ENCODE measurements at places on chromosomes 11 and 22. TPM values are rescaled to one million over a fixed set of nuclear protein-coding genes. Genes with fewer than 3 reads are reported as not detected.

DNA sequence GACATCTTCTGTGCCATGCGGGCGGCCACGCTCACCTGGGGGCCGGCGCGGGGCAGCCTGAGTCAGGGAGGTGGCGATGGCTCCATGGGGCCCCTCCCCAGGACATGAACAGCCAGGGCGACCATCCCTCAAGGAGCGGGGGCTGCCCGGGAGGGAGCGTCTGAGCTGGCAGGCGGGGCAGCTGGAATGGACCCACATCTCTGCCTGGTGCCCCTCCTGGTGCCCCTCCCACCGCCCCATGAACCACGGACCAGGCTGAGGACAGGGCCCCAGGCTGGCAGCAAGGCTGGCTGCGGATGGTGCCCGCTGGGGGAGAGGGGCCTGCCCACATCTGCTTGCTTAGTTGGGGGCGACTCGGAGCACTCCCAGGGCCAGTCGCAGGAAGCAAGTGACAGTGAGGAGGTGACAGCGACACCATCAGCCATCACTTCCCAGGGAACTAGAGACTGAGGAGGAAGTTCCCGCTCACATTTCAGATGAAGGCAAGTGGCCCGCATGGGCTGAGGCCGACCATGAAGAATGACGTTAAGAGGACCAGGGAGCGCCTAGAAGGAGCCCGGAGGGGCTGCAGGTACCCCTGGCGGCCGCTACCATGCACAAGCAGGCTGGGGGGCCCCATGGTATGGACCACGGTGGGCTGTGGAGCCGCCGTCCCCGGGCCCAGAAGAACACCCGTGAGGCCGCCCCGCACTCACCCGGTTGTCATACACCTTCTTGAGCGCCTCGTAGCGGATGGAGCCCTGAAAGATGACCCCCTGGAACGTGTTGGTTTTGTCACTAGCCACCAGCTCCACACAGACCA is 37.3 kb downstream of the KIAA0930 start:
- ATAC-seq: no peak

GRCh38 chr22:37044634-37045625 is 6.6 kb upstream of the KCTD17 start:
- ATAC-seq: peak; percentile 84

DNA sequence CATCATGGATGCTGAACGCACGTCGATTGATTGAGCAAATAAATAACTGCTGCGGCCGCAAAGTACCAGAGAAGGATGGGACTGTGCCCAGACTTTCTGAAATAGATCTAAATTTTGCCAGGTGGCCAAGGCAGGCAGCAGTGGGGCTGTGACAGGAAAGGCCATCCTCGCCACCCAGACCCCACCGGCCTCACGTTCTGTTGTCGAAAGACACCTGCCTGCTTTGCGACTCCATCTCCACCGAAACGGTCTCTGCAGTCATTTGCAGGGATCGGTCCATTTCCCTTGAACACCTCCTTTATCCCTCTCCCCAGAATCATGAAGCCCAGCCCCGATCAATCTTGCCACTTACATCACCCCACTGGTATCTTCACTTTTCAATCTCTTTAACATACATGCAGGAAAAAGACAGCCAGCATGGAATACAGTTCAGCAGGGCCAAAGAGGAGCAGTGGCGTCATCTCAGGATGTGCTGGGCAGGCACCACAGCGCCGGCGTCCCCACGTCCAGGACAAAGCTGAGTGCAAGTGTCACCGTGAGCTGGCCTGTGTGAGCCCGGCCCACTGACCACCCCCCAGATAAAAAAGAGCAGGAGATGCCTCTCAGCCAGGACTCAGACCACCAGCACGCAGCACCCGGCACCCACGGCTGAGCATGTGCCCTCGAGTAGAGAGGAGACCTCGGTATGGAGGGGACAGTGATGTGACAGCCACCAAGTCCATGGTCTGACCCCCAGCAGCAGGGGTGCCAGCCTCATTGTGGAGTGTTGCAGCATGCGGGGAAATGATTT is 610.3 kb downstream of the TBC1D22A start:
- ATAC-seq: no peak

DNA sequence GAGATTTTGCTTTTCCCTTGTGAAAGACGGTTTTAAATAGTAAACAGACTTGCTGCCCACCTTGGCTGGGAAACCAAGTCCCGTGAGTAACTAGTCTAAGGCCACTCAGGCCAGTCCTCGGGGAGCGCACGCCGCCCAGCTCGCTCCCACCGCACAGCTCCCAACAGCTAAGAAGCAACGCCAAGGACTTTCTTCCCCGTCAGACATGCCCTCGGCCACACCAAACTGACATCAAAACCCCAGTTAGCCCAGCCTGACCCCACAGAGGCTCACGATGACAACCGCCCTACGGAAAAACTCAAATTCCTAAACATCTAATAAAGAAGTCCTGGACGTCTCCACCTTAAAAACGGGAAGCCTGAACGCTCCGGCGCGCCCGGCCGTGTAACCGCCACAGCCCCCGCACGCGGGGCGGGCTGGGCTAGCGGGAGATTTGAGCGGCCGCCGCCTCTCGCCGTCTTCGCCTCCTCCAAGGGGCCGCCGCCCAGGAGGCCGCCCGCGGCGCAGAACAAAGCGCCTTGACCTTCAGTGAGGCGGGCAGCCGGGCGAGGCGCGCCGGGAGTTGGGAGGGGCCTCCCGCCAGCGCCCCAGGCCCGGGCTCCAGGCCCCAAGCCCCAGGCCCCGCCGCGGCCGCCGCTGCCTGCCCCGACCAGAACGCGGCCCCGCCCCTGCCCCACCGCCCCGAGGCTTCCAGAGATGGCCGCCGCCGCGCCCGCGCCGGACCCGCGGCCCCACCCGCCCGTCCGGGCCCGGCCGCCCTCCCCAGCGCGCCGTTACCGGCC is 486 bp downstream of the NAP1L4 start:
- peak; percentile 54 for ATAC-seq

DNA sequence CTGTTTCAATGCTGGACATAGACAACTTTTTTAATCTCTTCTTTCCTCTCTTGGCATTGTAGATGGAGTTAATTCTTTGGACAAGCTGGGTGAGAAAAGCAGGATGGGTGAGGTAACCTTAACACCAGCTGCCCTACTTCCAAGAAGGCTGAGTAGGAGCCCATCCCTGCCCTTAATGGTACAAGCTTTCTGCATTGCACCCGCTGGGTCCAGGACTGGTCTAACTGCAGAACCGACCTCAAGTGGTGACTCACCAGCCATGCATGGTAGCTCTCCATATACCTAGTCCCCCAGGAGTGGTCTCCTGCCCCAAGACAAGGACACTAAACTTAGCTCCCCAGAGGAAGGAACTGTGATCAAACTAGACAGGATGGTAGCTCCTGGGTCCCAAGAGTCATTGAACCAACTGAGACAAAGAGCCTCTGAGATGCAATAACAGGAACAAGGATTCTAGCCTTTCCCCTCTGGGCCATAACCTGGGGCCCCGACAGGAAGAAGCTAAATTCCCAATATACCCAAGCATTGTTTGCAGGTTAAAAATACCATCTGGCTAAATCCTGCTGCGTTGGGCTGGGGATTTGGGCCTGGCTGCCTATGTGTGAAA is 32.1 kb downstream of the RPL27A start:
- no peak for ATAC-seq

GRCh38 chr22:46450931-46451561 is 86.4 kb downstream of the CELSR1 start:
- no peak for ATAC-seq

DNA sequence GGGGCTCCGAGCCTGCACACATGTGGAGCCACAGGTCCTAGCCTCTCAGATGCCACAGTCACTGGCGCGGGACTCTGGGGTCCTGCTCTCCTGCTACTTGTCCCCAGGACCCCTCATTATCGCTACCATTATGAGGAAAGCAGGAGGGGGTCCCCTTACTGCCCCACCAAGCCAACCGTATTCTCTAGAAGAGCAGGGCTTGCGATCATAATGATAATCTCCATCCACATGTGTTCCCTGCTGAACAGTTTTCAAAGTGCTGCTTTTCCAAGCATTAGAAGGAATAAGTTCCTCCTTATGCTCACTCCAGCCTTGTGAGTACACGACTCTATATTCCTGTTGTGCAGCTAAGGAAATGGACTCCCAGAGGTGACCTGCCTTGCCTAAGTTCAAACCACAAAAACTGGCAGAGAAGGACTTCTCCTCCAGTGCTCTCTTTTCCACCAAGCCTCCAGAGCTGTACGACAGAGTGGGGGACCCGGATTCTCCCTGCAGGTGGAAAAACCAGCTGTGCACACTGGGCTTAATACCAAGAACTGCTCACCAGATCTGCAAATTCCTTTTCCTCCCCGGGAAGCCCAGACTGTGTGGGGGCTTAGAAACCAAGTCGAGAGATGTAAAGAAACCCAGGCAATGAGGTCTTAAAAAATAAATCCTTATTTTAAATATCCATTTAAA is 92.8 kb upstream of the DRD2 start:
- no peak for ATAC-seq

GRCh38 chr11:66335531-66336233 is 552 bp downstream of the RIN1 start:
- no peak for ATAC-seq

GRCh38 chr11:60970890-60971289 is 590 bp upstream of the CD6 start:
- ATAC-seq: no peak

Gene HTR3A
- not detected for total RNA-seq

Gene MAPK11
- total RNA-seq: 21.7 TPM
